ENCODE measurements at places on chromosomes 5 and 9. TPM values are rescaled to one million over a fixed set of nuclear protein-coding genes. Genes with fewer than 3 reads are reported as not detected.

DNA sequence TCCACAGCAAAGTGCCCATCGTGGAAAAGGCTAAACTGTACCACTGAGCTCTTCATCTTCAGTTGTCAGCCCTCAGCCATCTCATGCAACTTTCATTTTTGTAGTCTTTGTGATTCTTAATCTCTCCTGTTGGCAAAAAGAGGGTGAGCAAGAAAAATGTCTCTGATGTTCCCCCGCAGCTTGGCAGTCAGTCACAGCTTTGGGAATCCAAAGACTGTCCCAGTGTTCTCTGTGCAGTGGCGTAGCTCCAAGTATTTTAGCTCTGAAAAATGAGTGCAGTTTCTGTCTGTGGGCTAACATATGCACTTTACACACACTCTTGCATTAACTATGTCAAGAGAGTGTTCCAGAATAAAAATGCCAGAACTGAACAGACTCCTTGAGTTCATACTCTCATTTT, 372.2 kb downstream of the TMEM232 start:
- no peak overlapping the region for H3K27ac ChIP-seq
- no peaks in the 10 kb centered on the region for H3K4me1 ChIP-seq
- DNase-seq, result no peak
- no peaks in the 10 kb centered on the region for H3K27me3 ChIP-seq

DNA sequence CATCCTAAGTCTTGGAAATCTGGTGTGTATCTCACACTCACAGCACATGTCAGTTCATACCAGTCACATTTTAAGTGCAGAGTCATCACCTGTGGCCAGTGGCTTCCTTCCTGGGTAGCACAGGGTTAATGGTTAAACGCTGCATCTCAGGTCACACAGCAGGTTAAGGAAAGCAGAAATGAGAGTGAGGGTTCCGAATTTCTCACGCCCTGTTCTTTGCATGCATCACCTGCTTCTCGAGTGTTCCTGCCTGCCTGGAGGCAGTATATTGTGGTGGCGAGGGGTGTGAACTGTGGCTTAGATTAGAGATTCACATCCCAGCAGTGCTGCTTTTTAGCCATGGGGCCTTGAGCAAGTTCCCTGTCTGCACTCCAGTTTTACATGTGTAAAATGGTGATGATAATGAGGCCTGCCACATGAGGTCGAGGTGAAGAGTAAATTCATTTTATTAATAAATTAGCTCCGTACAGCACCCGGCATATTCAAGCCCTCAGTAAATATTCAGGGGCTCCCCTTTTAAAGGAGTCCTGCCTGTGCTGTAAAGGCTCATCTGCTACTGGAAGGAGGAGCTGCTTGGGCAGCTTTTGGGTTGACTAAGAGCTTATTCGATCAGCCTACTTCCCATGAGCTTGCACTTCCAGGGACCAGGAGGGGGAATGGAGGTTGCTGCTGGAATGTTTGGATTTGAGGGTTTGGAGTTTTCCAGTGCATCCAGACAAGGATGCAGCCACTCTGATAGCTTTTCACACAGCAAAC, 61.1 kb upstream of the SAP30L start:
- no peaks in the 10 kb centered on the region for H3K27me3 ChIP-seq
- no peak overlapping the region for H3K27ac ChIP-seq
- H3K4me3 ChIP-seq, result no peak overlapping the region
- no peaks in the 10 kb centered on the region for H3K4me1 ChIP-seq

- H3K4me3 ChIP-seq, result no peak overlapping the region
- no peak overlapping the region for H3K27ac ChIP-seq
- DNase-seq, result no peak
- H3K36me3 ChIP-seq, result no peaks in the 10 kb centered on the region
- H3K27me3 ChIP-seq, result no peaks in the 10 kb centered on the region
These were observed 56.4 kb upstream of the TLX3 start for GRCh38 chr5:171252674-171253073.

DNA sequence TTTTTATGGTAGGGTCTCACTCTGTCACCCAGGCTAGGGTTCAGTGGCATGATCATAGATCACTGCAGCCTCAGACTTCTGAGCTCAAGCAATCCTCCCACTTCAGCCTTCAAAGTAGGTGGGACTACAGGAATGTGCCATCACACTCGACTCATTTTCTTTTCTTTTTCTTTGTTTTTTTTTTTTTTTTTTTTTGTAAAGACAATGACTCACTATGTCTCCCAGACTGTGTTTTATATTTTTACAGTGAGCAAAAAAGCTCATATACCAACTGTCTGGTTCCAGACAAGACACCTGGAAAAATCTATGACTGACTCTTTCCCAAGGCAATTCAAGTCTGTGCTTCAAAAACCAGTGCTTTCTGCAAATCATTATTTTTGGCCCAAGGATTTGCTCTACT, 10.8 kb upstream of the FOXD1 start:
- H3K27me3 ChIP-seq, result peaks cover 21% of the 10 kb centered on the region
- H3K4me3 ChIP-seq, result no peak overlapping the region
- no peaks in the 10 kb centered on the region for H3K36me3 ChIP-seq
- no peak overlapping the region for H3K27ac ChIP-seq
- no peak for DNase-seq

DNA sequence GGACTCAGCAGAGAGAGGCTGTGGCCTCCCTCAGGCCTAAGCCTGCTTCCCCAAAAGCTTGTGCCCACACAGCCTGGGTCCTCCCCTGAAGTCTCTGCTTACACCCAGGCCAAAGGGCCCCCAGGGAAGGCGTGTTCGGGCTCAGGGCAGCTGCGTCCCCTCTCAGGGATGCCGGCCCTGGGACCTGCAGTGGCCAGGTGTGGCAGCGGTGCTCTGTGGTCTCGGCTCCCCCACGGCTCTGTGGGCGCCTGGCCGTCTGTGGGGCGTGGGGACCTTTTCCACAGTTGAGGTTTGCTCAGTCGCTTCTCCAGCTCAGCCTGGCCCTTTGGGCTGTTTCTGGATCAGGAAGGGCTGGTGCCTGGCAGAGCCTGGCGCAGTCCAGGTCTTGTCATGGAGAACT, 75.9 kb downstream of the RXRA start:
- DNase-seq, result no peak
- no peaks in the 10 kb centered on the region for H3K27me3 ChIP-seq
- H3K4me1 ChIP-seq, result peaks cover 54% of the 10 kb centered on the region

DNA sequence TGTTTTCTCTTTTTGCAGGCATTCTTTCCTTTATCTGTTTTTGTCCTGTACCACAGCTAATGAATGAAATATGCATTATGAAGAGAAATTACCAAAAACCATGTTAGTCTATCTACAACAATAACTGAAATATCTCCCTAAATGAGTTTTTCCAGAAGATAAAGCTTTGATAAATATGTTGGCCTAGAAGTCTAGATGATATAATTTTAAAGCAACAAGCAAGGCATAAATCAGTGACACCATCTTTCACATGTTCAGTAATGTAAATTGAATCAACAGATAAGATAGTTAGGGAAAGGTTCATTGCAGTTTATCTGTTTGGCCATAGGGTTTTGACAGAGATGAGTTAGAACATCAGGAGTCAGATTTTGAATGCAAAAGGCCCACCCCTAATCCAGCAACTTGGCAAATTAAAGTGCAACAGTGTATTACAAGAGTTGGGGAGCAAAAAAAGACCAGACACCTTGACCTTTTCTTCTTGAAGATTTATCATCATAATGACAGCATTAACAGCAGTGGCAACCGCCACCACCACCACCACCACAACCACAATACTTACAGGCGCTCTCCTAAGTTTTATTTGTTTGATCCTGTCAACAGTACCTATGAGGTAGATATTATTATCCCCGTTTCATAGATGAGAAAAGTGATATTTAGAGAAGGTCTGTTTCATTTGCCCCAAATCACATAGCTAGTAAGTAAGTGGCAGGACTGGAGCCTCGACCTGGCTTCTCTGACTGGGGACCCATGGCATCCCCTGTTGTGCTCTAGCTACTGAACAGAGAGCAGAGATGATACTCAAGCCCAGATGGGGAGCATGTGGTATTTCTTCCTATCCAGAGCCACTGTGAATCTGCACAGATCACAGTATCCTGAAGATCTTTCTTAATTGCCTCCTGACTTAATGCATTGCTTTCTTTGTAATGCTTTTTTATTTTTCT, 122.8 kb upstream of the DHFR start:
- no peak overlapping the region for H3K4me3 ChIP-seq
- DNase-seq, result no peak
- H3K27me3 ChIP-seq, result no peaks in the 10 kb centered on the region
- H3K36me3 ChIP-seq, result peaks cover 15% of the 10 kb centered on the region

- DNase-seq, result no peak
- H3K4me1 ChIP-seq, result no peaks in the 10 kb centered on the region
- no peak overlapping the region for H3K27ac ChIP-seq
- no peaks in the 10 kb centered on the region for H3K36me3 ChIP-seq
- H3K4me3 ChIP-seq, result no peak overlapping the region
These were observed 88.7 kb downstream of the ADAMTS2 start for GRCh38 chr5:179256328-179257175.

DNA sequence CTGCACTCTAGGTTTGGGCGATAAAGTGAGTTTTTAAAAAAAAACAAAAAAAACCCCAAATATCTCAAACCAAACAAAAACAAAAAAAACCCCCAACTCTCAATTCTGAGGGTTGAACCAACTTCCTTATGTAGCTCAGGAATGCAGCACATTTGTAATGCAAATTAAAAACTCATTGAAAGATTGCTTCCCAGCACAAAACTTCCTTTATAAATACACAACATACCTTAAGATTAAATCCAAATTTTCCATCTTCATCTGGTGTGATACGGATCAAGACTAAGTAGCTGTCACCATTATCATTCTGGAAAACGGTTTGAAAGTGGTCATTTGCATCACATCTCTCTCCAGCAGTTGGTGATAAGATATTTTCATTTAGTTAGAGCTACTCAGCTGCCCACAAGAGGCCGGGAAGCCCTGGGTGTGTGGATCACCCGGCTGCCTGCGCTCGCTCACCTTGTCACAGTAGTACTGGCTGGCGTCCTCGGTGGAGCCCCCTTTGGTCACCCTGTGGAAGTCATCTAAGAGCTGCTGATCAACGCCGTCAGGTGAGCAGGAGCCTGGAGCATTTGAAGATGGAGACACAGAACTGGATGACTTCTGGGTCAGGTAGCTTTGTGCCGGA, 88.2 kb downstream of the PTPN3 start:
- H3K4me3 ChIP-seq, result no peak overlapping the region
- H3K36me3 ChIP-seq, result no peaks in the 10 kb centered on the region
- H3K27me3 ChIP-seq, result no peaks in the 10 kb centered on the region

DNA sequence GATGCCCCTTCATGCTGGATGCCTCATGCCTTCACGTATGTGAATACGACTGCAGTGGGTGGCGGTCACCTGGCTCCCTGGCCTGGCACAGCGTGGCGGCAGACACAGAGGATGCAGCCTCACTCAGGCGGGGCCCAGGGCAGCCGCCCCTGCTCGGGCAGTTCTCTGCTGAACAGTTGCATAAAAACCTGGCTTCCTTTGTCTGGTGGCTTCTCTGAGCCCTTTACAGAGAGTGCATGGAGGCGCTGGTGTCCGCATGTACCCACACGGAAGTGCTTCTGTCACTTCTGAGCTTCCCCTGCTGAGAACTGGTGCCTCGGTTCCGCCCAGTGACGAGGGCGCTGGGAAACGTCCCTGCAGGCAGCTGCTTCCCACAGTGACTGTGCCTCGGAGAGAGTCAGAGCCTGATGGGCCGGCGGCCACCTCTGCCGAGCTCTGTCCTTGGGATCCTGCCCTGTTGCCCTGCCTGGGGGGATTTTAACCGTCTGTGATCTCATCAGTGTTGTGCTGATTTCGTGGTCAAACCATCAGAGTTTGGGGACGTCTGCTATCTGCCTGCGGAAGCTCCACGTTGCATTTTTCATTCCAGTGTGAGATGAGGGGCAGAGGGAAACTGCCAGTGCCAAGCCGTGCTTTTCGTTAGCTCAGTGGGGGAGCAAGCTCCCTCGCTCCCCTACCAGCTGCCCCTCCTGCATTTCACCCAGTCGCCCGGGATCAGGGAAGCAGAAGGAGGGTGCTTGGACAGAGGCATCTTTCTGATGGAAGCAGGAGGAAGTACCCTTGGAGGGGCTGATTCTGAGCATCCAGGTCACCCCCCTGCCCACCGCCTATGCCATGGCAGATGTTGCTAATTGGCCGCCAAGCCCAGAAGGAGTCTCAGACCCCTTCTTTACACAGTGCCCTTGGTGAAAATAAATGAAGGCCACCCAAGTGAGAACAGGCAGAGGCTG, 153.0 kb upstream of the COL5A1 start:
- no peaks in the 10 kb centered on the region for H3K27me3 ChIP-seq
- H3K4me1 ChIP-seq, result no peaks in the 10 kb centered on the region
- H3K27ac ChIP-seq, result no peak overlapping the region
- H3K4me3 ChIP-seq, result no peak overlapping the region
- DNase-seq, result no peak

Gene C9orf153
- total RNA-seq, result 0.32 TPM

Gene CDX1
- total RNA-seq, result not detected

Gene WNK2
- total RNA-seq, result 0.22 TPM
